Hematopoietic multipotent progenitor cell treated with erythropoietin and hydrocortisone succinate and interleukin-3 and kit ligand, for 4 days (in vitro differentiated cells): ENCODE measurements at places on chromosomes 7 and 10.

- DNase-seq: no peak
Measured at GRCh38 chr7:29372351-29373090, 177.9 kb downstream of the CHN2 start.

DNA sequence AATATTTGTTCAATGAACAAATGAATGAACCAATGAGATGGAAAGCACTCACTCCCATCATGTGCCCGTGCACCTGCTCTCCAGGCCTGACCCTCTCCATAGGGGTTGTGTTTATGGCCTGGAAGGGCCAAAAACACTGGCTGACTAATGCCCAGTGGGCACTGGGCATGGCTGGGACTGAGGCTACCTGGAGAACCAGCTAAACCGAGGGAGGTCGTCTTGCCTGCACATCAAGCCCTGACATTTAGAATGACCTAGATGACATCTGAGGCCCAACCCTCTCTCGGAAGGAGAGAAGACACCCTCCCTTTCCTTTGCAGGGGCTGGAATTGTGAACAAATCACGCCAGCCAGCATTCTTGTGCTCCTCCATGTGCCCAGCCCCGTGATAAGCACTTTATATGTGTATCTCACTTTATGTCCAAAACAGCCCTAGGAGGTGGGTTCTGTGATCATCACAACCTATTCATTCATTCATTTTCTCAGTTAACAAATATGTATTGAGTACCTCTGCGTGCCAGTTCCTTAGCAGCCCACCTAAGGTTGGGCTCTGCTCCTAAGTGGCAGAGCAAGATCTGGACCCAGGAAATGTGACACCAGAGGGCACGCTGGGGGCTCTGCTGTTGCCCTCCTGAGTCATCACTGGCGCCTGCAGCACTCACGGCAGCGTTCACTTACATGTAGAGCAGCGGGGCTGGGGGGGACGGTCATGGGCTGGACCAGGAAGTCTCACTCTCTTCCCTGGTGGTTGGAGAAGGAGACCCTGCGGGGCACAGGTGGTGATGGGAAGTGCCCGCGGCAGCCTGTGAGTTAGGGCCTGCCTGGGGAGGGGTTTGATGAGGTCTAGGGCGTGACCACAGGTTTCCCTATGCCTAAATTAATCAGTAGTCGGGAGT, 52.0 kb downstream of the TSPAN15 start:
- no peak for DNase-seq

DNA sequence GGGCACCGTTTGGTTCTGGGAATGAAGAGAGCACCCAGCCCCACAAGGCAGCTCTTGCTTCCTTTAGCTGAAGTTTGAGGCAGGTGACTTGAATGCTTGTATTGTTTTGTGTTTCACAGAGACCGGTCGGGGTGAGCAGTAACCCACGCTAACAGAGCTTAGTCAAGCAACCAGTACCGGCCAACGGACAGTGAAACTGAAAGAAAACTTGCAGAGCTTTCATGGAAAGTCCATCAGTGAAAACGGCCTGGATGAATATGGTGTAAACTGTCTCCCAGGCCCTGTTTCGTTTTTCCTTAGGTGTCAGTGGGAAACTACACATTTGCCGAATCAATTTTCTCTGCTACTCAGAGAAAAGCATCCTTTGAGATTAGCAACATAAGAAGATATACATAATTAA, 101.1 kb downstream of the LYZL1 start:
- no peak for DNase-seq

GRCh38 chr7:112437072-112437471, 13.2 kb upstream of the IFRD1 start:
- DNase-seq: no peak

GRCh38 chr10:15420858-15421257, 49.8 kb upstream of the FAM171A1 start:
- peak; percentile 37 for DNase-seq
